Kidney tubule cell (primary cell): ENCODE measurements at places on chromosomes 6 and 20.

- peak; percentile 51 for DNase-seq
Observed at GRCh38 chr6:18343741-18344140, 43.4 kb upstream of the RNF144B start.

- no peak for DNase-seq
Observed at GRCh38 chr6:166745801-166746668, 119.0 kb upstream of the RPS6KA2 start.

DNA sequence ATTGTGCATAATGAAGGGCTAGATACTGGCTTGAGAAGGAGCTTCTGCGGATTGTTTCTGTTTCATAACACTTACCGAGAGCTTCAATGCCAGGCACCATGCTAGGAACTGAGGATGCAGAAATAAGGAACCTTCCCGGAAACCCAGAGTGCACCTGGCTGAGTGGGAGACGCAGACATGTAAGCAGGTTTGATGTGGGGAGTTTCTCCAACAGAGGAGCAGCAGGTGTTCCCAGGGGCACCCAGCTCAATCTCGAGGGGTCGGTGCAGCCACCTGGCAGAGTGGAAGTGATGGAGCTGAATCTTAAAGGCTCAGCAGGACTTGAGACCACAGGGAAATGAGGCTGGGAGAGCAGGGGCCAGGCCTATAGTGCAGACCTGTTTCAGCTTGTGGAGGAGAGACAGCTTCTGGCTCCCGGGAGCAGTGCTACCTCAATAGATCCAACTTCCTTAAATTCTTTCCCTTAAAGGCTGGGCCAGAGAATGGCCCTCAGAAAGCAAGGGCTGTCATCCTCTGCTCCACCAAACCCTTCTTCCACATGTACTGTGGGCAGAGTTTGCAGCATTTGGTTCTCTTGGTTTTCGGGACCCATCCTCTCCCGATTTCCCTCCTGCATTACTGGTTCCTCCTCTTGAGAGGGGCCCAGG lies 27.8 kb upstream of the SRC start:
- DNase-seq, result no peak

DNA sequence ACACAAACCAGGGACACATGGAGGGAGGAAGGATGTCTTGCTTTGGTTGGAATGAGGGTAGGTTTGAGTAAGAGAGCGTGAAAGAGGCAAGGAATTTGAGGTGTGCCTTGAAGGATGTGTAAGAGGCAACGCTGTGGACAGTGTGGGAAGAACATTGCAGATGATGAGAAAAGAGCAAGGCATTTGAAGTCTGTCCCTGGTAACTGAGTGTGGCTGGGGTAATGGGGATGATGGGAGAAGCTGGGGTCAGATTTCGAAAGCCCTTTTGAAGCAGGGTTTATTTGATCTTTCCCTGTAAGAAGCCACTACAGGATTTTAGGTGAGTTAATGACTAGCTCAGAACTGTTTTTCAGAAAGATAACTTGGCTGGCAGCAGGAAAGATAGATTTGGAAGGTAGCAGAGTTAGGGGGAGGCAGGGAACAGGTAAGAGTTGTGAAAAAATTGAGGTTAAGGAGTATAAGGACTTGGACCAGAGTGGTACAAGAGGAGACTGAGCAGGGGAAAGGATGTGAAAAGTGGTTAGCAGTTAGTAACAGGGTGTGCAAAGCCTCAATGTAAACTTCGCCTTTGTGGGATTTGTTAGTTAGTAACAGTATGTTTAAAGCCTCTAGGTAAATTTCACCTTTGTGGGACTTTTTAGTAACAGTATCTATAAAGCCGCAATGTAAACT lies 17.7 kb downstream of the UTRN start:
- DNase-seq, result no peak

- DNase-seq, result no peak
Observed at GRCh38 chr20:59561614-59562277, 42.6 kb upstream of the PHACTR3 start.

DNA sequence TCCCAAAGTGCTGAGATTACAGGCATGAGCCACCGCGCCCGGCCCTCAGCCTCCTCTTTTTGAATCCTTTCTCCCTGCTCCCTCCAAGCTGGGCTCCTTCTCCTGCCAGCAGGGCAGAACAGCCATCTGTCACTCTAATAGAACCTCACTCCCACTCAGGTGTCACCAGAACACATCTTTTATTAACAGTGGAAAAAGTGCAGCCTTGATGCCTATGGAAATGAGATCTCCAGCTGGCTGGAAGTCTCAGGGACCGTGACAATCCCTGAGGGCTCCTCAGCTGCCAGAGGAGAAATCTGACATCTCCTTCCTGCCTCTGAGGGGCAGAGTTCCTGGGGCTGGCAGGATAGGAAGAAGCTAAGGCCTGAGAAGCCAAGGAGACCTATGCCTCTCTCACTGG lies 28.0 kb downstream of the TMC2 start:
- no peak for DNase-seq

GRCh38 chr20:48754292-48754691 lies 73.5 kb downstream of the PREX1 start:
- DNase-seq, result no peak

DNA sequence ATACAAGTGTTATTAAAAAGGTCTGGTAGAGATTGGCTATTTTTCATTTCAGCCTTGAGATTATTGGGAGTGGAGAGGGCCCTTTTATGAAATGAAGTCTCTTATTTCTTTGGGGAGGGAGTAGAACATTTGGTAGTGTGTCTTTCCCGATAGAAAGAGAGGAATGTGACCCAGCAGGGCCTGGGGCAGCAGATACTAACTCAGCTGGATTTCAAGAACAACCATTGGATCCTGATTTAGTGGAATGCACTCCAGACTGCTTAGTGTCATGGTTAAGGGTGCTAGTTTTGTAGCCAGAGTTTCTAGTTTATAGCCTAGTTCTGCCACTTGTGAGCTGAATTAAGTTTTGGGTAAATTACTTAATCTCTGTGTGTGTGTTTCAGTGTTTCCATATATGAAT lies 18.4 kb upstream of the FLRT3 start:
- no peak for DNase-seq

DNA sequence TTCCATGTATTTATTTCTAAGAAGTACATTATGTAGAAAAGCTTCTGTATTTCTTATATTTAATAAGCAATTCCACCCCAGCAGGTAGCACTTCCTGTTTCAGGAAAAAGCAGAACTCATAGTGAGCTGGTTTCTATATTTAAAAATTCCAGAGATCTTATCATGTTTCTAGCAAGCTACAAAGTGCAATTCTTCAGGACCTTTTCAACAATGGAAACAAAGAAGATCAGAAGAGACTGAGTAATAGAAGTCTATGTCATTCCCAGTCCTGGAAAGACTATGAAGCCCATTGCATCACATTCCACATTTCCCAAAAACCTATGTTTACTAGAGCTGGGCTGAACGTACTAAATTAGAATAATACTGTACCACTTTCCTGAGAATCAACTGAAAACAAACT lies 302.6 kb upstream of the NRSN1 start:
- DNase-seq, result no peak

- no peak for DNase-seq
Observed at GRCh38 chr6:53526000-53526399, 18.9 kb downstream of the GCLC start.

GRCh38 chr6:101395345-101395744 lies 1.8 kb downstream of the GRIK2 start:
- peak; percentile 2 for DNase-seq

DNA sequence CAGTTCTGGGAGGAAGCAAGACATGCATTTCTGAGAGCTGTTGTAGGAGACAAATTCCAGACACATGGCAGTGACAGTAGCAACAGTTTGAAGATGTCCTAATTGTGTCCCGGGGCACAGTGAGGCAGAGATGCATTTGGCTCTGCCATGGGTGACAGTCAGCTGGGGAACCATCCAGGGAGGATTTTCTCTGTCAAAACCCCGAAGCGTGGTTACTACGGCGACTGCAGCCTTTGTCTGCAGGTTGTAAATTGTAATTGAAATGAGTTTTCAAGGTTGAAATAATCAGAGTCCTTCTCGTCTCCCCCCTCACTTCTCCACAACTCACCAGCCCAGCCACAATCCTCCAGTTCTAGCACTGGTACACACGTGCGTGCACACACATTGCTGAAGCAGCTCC lies 100.1 kb downstream of the GRM4 start:
- no peak for DNase-seq

DNA sequence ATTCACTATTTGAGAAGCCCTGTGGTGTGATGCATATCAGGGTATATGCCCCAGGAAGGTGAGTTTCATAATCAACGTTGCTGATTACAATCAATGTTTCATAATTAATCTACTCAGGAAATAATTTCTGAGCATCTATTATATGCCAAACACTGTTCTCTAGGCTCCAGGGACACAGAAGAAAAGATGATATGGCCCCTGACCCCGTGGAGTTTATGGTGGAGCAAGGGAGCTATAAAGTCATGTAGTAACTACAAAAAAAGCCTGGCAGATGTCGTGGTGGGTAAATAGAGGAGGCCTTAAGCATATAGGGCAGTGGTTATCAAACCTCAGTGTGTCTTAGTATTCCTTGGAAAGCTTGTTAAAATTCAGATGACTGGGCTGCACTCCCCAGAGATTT lies 40.1 kb upstream of the BCAS1 start:
- DNase-seq, result no peak

GRCh38 chr6:31814677-31815024 lies 432 bp downstream of the HSPA1L start:
- peak; percentile 98 for DNase-seq

- peak; percentile 8 for DNase-seq
Observed at GRCh38 chr20:43243672-43244269, 54.1 kb upstream of the PTPRT start.

GRCh38 chr6:98880486-98880885 lies 46.1 kb downstream of the POU3F2 start:
- no peak for DNase-seq

- DNase-seq, result no peak
Observed at GRCh38 chr6:107328081-107328480, 131.3 kb downstream of the PDSS2 start.

DNA sequence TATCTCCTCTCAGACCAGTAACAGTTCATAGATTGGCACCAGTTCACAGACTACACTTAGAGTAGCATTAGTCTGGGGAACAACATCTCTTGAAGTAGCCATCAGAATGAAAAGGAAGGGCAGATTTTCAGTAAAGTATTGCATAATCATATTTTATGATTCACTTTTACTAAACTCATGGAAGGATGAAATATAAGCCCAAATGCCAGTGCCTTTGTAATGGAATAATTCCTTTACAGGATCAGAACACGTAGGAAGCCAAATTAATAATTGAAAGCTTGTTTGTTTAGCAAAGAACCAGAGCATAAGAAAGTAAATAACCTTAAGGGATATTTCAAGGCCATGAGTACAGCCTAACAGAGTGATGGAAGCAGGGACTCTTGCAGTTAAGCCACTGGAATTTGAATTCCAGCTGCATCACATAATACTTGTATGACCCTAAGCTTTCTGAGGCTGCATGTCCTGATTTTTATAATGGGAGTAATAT lies 11.4 kb upstream of the LOC128125822 start:
- DNase-seq, result peak; percentile 38

- DNase-seq, result no peak
Observed at GRCh38 chr6:138544501-138544900, 45.2 kb upstream of the NHSL1 start.

GRCh38 chr6:111941686-111942330 lies 68.6 kb upstream of the FYN start:
- DNase-seq, result no peak

- no peak for DNase-seq
Observed at GRCh38 chr20:38072898-38073297, 39.4 kb downstream of the RPRD1B start.

GRCh38 chr20:49766979-49767521 lies 45.6 kb upstream of the SLC9A8 start:
- peak; percentile 14 for DNase-seq

GRCh38 chr20:14434384-14435136 lies 97.1 kb upstream of the FLRT3 start:
- peak; percentile 78 for DNase-seq

DNA sequence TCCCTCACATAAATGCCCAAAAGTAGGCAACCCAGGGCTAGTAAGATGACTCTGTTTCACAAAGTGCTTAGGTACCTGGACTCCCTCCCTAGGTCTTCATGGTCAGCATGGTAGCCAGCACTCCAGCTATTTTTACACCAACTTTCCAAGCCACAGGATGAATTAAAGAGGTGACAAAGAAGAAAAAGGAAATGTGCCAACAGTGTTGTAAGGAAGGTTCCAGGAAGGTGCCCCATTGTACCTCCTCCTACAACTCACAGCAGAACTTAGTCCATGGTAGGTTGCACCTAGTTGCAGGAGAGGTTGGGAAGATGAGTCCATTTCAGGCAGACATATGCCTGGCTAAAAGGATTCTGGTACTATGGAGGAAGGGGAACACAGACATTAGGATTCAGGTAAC lies 19.7 kb upstream of the RNF8 start:
- DNase-seq, result no peak

DNA sequence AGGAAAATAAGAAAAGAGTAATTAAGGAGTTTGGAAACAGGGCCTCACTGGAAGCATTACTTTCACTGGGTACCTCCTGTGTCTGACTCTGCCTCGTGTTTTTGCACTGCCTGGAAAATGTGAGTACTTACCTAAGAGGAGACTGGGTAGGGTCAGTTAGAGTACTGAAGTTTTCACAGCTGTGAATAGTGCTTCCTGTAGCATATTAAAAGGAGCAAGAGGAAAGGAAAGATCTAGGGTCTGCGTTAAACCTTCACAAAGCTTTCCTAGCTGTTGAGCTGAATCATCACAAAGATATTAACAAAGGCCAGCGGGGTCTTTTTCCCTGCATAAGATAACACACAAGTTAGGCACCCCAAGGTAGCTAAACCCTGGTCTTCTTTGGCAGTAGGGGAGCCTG lies 82.3 kb downstream of the MLIP start:
- no peak for DNase-seq

GRCh38 chr20:23629542-23630391 lies 8.0 kb downstream of the CST3 start:
- no peak for DNase-seq

GRCh38 chr20:1292620-1293019 lies 26.5 kb downstream of the SNPH start:
- no peak for DNase-seq

DNA sequence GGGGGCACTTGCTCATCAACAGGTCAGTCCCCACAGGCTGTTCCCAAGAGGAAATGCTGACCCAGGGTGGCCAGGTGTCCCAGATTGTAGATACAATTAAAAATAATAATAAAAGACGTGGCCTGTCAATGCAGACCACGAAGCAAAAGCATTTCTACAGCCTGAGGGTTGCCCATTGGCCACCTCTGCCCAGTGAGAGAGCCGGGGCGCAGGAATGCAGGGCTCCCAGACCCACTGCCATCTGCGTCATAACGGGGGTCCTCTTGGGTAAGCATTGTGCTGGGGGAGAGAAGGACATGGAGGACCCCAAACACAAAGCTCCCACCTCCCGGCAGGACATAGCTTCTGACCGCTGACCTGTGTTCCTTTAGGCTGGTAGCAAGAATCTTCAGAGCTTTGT lies 22.9 kb upstream of the AFDN start:
- no peak for DNase-seq

DNA sequence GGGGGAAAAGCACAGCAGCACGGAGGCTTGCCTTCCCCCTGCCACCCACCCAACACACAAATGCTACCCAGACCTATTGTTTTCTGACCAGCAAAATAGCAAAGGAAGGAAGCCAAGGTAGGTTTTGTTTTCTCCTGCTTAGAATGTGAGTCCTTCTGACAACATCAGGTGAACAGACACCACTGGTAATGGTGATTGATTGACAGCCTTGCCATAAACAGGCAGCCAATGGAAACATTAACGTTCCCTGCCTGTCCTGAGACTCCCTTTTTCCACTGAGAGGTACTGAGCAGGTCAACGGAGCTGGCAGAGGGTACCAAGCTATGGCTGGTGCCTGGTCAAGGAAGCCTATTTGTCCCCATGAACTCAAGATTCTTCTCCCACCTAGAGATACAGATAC lies 234.4 kb downstream of the ADGB start:
- no peak for DNase-seq

GRCh38 chr20:61935926-61936700 lies 129.6 kb downstream of the TAF4 start:
- DNase-seq, result no peak
